Stimulated activated CD4-positive, alpha-beta T cell treated with anti-CD3 and anti-CD28 coated beads, Interleukin-1b, Interleukin-23, amount 100 ng/mL, for 4 hours (primary cell): ENCODE measurements at places on chromosomes 16 and 17.

DNA sequence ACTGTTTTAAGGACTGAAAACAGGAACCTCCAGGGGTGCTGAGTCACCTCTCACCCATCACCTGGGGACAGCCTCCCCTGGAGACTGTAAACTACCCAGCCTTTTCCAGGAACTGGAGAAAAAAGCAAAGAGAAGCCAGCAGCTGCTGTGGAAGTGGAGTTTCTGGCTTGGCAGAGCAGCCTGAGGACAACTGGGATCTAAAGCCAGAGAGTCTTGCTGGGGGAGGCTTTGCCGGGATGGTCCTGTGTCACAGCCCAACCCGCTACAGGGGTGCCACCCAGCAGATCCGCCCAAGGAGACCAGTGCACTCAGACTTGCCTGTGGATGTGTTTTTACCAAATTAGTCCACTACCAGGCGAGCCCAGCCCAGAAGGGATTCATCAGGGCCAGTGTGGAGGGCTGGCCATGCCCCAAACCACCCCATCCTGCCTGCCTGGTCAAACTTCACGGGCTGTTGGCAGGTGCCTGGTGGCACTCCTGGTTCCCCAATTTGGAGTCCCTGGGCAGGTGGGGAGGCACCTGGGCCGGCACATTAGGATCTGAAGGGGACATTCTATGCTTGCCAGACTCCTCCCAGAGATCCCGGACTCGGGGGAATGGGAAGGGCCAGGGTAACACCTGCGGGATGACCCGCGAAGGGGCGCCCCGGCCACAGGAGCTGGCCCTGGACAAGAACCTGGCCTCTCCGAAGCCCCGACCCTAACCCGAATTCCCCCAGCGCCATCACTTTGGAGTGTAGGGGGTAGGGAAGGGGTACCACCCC is 771 bp downstream of the MSRB1 start:
- DNase-seq, result no peak

- DNase-seq, result no peak
Observed at GRCh38 chr16:82995924-82996441, 369.2 kb downstream of the CDH13 start.

- no peak for DNase-seq
Observed at GRCh38 chr16:56513972-56514371, 5.9 kb downstream of the BBS2 start.

- DNase-seq, result no peak
Observed at GRCh38 chr16:90046971-90047713, 27.9 kb upstream of the DBNDD1 start.

DNA sequence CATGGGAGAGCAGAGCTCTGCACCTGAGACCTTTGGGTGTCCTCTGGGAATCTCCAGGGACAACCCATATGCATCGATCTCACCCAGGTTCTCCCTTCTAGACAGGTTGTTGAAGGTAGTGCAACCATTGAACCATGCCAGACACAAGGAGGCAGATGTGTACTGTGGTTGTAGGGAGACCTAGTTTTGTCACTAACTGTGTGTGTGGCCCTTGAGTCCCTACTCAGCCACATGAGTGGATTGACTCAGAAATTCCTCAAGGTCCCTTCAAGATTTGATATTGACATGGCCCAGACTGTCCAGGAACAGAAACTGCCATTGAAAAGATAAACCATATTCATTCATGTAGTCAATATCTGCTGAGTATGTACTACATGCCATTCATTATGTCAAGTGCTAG is 396.4 kb upstream of the CCL2 start:
- no peak for DNase-seq

GRCh38 chr17:77963441-77963840 is 4.9 kb downstream of the TNRC6C start:
- no peak for DNase-seq
